ENCODE measurements at places on chromosomes 3 and 15.

GRCh38 chr3:41690766-41691563, 270.9 kb downstream of the ULK4 start:
- no peak for DNase-seq

DNA sequence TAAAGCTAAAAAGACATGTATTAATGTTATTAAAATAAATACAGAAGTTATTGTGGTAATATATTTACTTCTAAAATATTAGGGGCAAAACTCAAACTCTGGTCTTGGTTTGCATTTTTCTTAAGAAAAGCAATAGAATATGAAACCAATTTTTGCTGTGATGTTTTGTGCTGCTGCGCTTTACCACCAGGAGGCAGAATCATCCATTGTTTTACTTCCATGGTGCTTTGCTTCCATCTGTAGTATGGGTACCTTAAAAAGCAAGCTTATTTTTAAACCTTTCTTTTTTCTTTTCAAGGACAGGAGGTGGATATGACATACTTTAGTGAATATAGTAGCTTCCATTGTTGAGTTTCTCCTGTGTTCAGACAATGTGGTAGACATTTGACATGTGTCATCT, 46.6 kb upstream of the MRPL3 start:
- no peak for DNase-seq

- no peak for DNase-seq
Observed at GRCh38 chr15:93566762-93567161, 477.8 kb upstream of the RGMA start.

DNA sequence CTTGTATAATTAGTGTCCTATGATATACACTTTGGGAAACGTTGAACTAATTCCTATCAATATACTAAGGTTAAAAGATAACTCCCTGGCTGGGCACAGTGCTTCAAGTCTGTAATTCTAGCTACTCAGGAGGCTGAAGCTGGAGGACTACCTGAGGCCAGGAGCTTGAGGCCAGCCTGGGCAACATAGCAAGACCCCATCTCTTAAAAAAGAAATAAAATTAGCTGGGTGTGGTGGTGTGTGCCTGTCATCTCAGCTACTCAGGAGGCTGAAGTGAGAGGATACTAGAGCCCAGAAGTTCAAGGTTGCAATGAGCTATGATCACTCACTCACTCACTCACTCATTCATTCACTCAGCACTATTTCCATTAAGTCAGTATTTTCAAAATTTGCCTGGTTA, 55.2 kb downstream of the SLC12A6 start:
- DNase-seq, result no peak

DNA sequence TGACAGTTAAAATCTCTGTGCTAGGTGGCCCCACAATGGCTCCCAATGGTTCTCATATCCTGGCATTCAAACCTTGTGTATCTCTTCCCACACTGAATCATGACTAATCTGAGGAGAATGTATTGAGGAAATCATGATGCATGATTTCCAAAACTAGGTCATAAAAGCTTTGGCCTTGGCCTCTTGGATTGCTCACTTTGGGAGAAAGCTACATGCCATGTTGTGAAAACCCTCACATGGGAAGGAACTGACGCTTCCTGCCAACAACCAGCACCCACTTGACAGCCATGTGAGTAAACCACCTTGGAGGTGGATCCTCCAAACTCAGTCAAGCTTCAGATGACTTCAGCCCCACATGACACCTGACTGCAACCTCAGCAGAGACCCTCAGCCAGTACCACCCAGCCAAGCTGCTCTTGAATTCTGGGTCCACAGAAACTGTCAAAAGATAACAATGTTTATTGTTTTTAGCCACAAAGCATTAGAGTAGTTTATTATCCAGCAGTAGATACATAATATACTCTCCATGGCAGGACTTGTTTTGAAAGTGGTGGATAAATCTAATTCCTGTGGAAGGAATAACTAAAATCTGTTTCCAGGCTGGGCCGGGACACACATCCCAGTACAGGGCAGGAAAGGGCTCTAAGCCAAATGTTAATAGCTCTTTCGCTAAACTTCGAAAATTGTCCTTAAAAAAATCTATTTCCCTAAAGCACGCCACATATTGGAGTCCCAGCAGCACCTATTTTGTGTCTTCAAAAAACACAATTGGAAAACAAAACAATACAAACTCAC, 1.0 kb upstream of the ZNF620 start:
- DNase-seq, result no peak

GRCh38 chr15:90059208-90059985, 42.9 kb downstream of the IDH2 start:
- peak; percentile 25 for DNase-seq

DNA sequence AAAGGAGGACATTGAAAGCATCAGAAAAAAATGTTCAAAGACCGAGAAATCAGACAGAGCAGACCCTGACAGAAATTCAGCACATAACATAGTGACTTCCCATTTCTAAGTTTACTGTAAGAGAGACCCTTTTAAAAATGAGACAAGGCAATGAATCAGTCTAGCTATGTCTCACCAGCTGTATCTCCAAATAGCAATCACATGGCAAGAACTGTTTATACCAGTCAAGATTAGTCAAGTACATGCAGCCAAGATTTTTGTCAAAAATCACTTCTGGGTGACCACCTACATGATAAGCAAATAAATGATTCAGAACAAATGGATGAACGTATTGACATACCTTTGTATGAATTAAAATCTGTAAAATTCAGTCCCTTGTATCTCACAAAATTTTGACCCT, 138.0 kb downstream of the DTWD1 start:
- DNase-seq, result no peak

DNA sequence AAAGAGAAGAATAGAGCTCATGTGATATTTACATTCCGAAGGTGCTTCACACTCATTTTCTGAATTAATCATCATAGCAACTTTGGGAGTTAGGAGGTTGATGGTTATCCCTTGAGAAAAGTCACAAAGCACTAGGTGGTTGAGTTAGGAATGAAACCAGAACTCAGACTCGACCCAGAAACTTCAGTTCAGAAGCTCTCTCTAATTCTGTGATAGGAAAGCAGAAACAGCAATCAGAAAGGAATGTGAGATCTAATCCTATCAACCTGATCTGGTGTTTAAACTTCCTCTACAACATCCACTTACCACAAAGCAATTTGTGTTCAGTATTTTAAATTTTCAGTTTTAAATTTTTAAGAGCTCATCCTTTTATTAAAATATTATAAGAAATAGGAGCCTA, 211.2 kb downstream of the CNTN3 start:
- no peak for DNase-seq

GRCh38 chr15:69373406-69373805, 40.7 kb upstream of the KIF23 start:
- no peak for DNase-seq

GRCh38 chr15:100949691-100950090, 30.5 kb downstream of the LRRK1 start:
- DNase-seq, result no peak

GRCh38 chr3:193960487-193961274, 175.3 kb upstream of the HES1 start:
- no peak for DNase-seq

DNA sequence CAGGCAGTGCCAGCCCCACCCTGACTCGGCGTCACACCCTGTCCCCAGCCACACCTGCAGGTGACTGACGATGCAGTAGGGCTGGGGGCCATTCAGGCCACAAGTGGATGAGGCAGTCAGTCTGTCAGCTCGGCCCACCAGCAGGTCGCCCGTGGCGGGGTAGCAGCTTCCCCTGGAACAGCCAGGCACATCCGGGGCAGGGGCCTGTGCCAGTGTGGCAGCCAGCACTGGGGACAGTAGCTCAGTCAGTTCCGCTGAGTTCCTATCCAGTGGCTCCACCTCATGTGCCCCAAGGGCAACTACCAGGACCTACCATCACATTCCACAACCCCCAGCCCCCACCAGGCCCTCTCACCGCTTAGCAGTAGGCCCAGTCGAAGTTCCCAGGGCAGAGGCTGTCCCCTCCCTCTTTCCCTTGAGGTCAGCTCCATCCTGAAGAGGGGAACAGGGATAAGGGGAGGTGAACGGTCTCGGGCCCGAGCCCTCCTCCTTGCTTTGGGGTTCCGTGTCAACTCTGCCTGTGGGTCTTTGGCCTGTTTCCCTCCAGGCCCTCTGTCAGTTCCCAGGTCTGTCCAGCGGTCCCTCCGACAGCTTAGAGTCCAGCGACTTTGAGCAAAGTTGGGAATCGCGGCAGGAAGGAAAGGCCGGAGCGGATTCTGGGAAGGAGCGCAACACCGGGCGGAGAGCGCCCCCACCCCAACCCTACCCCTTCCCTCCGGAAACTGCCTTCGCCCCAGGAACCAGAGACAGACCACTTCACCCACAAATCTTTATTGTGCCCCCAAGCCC, at the start of gene LAMB2:
Gene LAMB2, minus strand, starts transcription at position 614 of the 789 bp plus-strand sequence. Its CDS starts 183 bp downstream, at position 431.
- no peak for DNase-seq

DNA sequence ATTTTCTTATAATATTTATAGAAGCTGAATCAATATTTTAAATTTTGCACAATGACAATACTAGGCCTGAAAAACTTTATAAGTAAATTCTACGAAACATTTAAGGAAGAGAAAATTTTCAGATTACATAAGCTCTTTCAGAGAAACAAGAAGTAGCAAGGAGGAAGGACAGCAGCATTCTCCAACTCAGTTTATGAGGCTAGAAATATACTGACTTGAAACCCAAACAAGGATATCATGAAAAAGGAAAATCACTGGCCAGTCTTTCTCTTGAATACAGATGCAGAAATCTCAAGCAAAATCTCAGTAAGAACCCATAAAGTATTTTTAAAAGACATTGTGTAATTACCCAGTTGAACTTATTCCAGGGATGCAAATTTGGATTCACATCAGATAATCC, 121.3 kb downstream of the STAC start:
- no peak for DNase-seq

DNA sequence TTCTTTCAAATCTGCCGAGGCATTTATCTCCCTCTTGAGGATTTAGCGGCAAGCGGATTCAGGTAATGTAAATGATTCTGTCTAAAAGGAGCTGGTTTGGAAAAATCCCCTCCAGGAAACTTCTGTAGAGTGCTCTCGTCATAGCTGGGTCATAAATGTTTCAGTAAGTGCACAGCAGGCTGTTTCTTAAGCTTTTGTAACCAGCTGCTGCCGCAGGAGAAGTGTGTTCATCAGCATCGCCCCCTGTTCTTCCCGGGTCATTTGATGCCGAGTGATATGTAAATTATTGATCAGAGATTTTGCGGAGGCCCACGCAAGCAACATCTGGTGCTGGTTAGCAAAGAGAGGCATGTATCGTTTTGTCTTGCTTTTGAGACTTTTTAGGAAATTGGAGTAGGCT, 53.1 kb downstream of the DNASE1L3 start:
- no peak for DNase-seq

DNA sequence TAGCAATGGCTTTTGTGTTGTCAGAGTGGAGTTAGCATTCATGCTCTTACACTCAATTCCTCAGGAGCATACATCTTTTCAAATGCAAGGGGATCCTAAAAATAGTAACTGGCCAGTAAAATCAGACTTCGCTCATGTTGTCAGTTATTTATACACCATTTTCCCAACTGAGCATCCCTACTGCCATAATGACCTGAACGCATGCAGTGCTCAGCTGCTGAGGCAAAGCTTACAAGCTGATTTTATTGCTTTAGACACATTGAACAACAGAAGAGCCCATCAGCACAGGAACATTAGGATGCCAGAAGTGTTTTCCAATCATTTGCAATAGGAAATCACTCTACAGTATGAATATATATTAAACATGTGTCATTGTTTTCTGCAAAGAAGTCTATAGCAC, 689.7 kb upstream of the BCHE start:
- no peak for DNase-seq

DNA sequence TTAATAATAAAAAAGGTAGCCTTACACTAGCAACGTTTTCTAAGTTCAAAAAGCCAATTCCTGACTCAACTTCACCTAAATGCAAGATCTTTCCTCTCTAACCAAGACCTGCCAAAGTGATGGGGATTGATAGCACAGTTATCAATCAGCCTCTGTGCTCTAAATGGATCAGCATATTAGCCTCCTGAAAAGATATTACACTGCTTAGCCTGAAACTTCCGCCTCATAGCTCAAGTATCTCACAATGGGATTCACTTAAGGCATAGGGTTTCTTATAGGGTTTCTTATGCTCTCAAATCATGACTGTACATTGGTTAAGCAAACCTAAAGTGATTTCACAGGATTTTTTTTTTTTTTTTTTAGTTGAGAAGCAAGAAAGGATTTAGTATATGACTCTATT, 436 bp upstream of the SLC9A9 start:
- DNase-seq, result no peak

GRCh38 chr3:124999317-124999716, 56.5 kb downstream of the HEG1 start:
- DNase-seq, result no peak

GRCh38 chr3:136067211-136067610, 101.7 kb downstream of the PPP2R3A start:
- no peak for DNase-seq

DNA sequence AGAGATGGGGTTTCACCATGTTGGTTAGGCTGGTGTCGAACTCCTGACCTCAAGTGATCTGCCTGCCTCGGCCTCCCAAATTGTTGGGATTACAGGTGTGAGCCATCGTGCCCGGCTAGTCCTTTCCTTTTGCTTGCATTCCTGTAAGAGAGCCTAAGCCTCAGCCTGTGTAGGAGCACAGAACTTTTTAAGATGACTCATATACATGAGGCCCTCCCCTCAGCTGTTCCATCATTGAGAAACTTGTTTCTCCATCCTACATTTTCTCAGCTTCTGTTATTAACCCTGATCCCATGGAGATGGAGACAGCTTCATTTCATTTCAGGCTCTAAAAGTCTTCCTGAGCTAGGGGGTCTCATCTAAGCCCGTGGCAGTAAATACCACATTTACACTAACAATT, 123.3 kb downstream of the PLOD2 start:
- no peak for DNase-seq

- DNase-seq, result no peak
Observed at GRCh38 chr3:27464646-27465045, 19.5 kb downstream of the SLC4A7 start.

- DNase-seq, result no peak
Observed at GRCh38 chr15:84880822-84881519, 3.5 kb upstream of the SLC28A1 start.

DNA sequence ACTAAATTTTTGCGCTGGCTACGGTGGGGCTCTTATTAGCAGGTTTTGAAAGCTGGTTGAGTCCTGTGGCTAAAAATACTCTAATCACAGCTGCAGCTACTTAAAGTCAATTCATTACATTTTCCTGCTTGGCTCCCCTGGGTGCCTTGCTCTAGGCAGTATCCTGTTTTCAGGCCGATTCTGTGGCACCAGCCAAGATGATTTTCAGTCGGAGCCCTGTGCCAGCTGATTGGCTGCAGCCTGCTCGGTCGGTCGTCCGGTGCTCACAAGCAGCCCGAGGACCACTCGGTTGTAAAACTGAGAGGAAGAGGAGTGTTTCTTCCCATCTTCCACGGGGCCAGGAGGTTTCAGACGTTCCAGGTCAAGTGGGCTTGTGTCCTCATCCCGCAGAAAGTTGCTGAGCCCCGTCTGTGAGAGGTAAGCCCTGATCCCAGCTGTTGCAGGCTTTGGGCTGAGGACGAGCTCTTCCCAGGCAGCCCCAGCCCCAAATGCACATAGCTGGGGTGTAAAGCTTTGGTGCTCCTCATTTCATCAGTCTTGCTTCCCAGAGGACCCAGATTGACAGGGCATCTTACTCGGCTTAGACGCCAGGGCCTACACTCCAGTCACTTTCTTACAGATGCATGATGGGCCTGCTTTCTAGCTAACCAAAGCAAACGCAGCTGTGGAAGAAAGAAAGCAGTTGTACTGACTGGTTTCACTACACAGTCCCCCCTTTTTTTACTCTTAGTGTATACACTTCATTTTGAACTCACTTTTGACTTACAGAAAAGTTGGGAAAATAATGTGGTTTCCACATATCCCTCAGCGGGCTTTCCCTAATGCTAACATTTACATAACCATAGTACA, 15.9 kb downstream of the LYSMD4 start:
- DNase-seq, result no peak

GRCh38 chr3:54681706-54682105, 246.2 kb downstream of the LRTM1 start:
- DNase-seq, result no peak

- no peak for DNase-seq
Observed at GRCh38 chr3:27688053-27688452, 34.1 kb downstream of the EOMES start.
